ENCODE measurements at places on chromosomes 7 and 10.

- no peak for DNase-seq
Observed at GRCh38 chr10:11838298-11838852, 15.2 kb downstream of the PROSER2 start.

DNA sequence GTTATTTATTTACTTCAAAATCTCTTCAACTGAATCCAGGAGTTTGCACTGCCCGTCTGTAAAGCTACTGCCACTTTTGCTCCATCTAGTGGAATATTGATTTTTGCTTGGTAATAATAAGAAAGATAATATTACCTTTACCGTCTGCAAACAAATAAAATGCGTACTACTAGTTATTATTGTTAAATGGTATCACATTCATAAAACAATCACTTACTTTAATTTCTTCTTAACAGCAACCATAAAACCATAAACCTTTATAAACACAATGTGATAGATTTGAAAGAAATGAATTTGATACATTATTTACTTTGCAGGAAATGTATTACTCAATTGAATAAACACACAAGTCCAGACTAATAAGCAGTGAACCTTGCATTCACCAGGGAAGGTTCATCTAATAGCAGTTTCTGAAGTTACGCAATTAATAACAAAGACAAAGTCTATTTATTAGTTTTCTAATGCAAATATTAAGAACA is 6.4 kb downstream of the AGMO start:
- no peak for DNase-seq

GRCh38 chr7:110148054-110148453 is 942.9 kb upstream of the LRRN3 start:
- DNase-seq = no peak

DNA sequence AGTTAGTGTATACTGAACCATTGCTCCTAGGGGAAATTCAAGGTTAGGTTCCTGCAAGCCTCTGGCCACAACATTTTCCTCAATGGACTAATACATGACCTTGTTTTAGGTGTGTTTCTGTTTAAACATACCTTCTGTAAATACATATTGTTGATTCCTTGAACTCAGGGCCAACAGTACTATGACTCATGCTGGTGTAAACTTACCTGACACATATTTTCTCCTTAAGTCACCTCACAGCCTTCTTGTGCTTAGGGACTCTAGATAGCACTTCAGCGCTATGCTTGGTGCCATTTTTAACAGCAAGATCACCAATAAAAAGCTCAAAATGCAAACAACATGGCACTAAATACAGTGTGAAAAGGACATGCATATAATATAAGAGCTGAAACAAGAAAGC is 176.4 kb downstream of the TAX1BP1 start:
- no peak for DNase-seq

GRCh38 chr10:26802527-26802926 is 58.2 kb downstream of the ABI1 start:
- no peak for DNase-seq

DNA sequence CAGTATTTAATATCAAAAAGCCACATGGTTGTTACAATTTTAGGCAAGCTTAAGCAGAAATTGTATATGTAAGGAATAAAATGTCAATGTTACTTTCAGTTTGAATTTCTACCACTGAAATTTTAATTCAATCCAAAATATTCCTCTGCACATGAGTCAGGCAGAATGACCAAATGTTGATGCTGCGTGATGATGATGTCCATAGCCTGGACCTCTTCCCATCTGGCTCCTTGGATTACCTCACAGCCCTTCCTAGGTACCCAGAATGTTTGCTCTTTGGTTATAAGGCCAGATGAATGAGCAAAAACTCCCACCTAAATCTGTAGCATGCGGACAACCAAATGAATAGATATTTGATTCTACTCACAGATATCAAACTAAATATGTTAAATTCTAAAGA is 258.3 kb upstream of the IMMP2L start:
- DNase-seq = no peak

DNA sequence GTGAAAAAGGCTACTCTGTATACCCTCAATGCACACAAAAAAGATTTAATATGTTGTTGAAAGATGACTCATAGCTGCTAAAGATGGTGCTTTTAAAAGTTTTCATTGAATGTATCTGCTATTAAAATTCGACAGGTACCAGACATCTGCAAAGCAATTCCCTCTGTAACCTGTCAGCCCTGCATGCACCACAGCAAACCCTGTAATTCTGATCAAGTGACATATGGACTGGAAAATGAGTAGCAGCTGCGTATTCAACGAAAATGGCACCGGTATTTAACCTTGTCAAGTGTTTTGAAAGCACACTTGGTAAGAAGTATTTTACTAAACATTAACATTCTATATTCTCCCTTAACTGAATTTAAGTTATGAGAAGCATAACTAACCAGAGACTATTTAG is 58.2 kb upstream of the PTPRN2 start:
- no peak for DNase-seq

DNA sequence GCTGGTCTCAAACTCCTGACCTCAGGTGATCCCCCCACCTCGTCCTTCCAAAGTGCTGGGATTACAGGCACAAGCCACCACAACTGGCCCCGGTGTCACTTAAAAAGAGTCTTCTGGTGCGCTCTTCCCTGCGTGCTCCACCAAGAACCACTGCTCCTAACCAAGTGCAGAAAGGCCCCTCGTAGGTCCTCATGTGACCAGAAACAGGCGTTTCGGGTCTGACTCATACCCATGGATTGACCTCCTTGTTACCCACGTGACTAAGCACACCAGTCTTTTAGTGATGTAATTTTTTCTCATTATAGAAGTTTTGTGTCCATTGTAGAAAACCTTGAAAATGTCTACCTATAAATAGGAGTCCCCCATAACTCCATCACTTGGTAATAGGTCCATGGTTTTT is 13.9 kb downstream of the FKBP6 start:
- no peak for DNase-seq

- DNase-seq = no peak
Observed at GRCh38 chr7:24773646-24774045, 16.4 kb upstream of the GSDME start.

DNA sequence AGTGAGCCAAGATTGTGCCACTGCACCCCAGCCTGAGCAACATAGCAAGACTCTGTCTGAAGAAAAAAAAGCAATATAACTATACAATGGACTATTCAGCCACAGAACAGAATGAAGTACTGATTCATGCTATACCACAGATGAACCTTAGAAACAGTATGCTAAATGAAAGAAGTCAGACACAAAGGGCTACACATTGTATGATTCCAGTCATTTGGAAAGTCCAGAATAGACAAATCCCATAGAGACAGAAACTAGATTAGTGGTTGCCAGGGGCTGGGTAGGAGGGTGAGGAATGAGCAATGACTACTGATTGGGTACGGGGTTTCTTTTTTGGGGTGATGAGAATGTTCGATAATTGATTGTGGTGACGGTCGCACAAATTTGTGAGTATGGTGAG is 9.6 kb upstream of the CFAP70 start:
- no peak for DNase-seq

GRCh38 chr10:69636626-69637605 is 6.9 kb downstream of the FAM241B start:
- no peak for DNase-seq

GRCh38 chr10:133230044-133230361 is at the start of gene UTF1:
UTF1 (plus strand) TSS chr10:133230217; CDS start chr10:133230289, 72 bp downstream.
- DNase-seq = no peak

GRCh38 chr7:41520445-41520844 is 182.4 kb downstream of the INHBA start:
- DNase-seq = no peak

- no peak for DNase-seq
Observed at GRCh38 chr10:88089498-88089897, 226.1 kb downstream of the PTEN start.

GRCh38 chr7:128836729-128837348 is 6.6 kb downstream of the FLNC start:
- no peak for DNase-seq

DNA sequence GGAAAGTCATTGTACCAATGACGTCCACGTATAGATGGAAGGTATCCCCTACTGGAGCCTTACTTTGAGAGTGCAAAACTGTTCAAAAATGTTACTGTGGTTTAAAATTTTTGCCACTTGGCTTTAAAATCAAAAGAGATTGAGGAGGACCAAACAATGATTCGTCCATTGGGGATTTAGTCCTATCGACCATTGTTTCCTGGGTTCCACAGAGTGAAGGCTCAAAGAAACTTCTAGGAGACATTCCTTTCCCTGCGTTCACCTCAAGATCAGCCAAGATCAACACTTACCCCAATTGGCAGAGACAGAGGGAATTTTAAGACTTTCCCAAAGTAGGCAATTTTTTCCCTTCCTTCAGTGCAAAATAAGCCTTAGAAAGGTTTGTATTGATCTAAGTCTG is 152.3 kb downstream of the NEBL start:
- no peak for DNase-seq

DNA sequence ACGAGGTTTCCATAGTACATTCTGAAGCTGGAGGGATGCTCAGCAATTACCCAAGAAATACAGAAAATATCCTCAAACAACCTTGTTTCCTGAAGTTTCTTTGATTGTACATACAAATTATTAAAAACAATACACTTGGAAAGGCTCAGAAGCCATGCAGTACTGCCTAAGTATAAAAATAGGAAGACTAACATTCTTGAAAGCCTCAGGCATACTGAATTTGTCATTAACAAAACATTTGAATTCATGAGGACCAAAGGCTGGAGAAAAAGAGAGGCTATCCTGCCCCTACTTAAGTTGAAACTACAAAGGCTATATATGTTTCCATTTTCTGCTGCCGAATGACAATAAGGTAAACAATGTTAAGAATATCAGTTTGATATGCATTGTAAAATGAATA is 54.3 kb upstream of the SGCE start:
- no peak for DNase-seq

- no peak for DNase-seq
Observed at GRCh38 chr10:75894761-75895160, 463.3 kb downstream of the LRMDA start.

DNA sequence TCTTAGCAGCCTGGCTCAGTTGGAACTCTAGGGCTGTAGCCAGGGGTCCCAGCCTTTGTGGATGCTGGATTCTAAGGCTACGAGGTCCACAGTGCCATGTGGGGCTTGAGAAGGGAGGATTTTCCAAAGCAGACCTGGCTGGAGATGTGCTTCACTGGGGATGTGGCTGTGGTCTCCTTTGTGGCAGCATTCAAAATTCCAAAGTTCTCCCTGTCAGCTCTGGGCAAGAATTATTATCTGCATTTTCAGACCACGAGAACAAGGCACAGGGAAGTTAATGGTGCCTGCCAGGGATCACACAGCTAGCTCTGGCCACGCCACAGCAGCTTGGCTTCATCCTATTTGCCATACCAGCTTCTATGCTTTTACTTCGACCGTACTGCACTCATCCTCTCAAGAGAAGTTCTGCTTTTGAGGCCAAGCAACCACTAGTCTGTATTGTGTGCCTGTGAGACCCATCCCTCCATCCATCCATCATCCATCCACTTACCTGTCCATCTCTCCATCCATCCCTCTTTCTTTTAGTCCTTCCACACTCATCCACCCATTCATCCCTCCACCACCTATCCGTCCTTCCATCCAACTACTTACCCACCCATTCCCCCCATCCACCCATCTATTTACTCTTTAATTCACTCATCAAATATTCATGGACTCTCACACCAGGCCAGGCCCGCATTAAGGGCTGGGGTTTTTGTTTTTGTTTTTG is 71.5 kb downstream of the ZMIZ1 start:
- no peak for DNase-seq

GRCh38 chr10:48658243-48658974 is 26.3 kb upstream of the WDFY4 start:
- DNase-seq = peak; percentile 24

DNA sequence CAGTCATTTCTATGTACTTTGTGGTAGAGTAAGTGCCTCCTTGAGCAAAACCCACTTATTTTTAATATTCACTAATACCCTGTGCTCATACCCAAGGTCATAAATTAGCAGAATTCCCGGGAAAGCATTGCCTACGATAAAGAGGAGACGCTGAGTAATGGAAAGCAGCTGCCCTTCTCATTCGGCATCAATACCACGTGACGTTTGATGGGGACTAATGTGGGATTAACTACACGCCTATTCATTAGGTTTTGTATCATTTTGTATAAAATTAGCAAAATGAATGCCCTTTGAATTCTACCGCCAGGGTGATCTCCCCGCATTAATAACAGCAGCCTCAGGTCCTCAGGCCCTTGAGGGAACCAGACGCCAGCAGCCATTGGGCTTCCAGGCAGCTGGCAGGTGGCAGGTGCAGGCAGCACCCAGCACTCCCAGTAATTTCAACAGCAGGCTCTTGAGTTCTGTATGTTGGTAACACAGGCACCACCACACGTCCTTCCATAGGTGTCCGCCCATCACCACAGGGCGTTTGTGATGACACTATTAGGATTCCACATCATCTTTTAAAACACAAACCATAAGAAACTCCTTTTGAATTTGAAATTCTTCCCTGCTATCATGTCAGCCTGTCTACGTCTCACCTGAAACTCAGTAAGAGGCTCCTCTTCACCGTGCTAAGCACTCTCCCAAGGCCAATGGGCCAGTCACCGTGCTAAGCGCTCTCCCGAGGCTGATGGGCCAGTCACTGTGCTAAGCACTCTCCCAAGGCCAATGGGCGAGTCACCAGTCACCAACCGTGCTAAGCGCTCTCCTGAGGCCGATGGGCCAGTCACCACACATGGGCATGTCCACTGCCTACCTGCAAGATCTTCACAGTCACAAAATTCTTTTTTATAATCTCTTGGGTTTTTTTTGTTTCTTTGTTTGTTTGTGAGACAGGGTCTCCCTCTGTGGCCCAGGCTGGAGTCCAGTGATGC is 509.4 kb downstream of the PTPRN2 start:
- DNase-seq = no peak

DNA sequence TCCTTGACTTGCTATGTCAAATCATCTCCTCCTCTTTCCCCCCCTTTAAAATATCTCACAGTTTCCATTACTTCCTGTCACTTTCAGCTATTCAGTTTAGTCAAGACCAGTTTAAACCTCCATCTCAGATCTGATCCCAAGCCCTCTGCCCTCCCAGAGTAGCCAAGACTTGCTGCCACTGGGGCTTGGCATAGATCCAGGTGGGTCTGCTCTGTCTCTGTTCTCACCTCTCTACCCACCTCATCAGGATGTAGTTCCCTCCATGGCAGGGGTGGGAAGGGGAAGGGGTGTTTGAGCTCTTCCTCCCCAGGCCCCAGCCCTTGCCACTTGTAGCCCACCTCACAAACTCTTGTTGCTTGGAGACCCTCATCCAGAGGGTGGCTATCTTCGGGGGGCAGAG is 22.0 kb downstream of the PPP1R3C start:
- no peak for DNase-seq

DNA sequence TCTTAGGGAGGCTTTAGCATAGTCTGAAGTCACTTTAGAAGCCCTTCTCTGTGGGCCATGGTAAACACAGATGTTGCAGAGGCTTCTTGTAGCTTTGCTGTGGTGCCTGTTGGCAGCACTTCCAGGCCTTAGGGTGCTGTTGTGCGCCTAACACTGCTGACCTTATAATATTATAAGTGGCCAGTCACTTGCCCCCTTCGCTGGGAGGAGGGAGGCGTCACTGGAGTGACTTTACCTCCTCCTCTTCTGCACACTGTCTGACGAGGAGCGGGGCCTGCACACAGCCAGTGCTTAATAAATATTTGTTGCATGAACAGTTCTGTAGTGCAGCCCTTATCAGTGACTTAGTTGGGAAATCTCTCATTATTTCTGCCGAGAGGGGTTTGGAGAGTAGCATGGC is 63.3 kb downstream of the WDR37 start:
- no peak for DNase-seq

GRCh38 chr10:34959786-34960185 is 130.4 kb downstream of the CUL2 start:
- DNase-seq = no peak

Measured in activated T-cell treated with anti-CD3 and anti-CD28 coated beads for 4 hours (primary cell).